ENCODE measurements at places on chromosomes 7 and 10.

DNA sequence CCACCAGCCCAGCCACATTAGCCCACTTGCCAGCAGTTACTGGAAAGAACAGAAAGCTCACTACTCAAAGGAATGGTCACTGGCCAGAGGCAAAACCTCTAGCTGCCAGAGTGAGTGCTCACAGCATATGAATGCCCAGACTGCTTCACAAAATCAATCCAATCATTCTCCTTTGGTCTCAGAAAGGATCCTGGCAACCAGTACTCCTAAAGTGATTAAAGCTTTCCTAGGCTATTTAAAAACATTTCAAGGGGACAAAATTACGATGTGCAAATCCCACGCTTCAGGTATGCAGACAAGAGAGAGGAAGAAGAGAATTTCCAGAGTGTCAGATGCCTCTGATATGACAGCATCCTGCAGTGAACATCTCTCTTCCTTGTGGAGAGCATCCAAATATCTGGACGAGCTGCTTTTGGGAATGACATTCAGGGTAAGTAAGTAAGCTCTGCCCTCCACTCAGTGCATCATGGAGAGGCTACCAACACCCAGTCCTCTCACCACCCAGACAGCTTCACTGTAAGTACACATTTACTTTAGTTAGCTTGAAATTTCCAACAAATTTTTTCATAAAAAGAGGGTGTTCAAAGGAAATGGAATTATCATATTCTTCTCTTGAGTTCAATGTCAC is 25.1 kb downstream of the ICA1 start:
- no peak for DNase-seq

DNA sequence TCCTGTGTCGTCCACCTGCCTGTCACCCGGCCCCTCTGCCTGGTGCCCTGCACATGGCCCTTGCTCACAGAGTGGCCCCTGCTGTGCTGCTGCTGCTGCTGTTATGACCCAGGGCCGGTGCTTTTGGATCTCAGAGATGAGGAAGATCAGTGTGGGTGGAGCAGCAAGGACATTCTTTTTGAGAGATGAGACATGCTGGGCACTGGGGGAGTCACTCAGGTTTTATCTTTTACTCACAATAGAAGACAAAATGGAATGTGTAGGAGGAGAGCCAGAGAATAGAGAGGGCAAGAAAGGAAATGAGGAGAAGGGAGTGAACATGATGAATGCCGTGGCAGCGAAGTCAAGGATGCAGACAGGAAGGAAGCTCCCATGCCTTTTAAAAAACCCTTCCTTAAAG is 611.5 kb upstream of the DPP6 start:
- DNase-seq: no peak

DNA sequence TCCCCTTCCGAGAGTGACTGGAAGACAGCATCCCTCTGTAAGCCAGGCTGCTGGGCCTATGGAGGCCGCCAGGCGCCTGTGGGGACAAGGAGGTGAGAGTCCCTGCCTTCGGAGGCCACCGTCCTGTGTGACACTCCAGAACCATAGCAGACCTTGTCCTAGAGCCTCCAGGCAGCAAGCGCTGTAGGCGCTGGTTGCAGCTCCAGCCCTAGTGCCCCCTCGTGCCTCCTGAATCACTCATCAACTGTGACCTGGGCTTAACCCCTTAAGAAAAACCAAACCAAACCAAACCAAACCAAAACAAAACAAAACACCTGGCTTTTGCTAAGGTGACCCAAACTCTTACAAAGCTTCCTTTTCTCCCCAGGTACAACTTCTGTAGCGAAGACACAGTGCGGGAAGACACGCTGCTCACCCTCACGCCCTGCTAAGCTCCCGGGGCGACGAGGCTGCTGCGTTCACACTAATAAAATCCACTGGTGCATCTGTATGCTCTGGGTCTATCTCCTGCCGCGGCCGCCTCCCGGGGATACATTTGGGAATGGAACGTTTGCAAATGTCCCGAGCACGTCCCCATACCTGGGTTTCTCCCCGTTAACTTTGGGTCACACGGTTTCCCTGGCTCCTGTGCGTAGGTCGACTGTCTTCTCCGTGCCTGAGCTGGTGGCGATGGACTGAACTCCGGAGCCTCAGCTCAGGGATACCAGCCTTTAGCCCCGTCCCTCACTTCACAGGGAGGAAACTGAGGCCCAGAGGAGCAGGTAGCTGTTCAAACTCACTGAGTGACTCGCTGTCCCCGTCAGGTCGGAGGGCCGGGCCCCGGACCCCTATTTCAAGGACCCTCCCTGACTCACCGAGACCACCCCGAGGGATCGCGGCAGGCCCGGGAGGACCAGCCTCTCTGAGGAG is 11.8 kb upstream of the PNLIPRP2 start:
- no peak for DNase-seq

DNA sequence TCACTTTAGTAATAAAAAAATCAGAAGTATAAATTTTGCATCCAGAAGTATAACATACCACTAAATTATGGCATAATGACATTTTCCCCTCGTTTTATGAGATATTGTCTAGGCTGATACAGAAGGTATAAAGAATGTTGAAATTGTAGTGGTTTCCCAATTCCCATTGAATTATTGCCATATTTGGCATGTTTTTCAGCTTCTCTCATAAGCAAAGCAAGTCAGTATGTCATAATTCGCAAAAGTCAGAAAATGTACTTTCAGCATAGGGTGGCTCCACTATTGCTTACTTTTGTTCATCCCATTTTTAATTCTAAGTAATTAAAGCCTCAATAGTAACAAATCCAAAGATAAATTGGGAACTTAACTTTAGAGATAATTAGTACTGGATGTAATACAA is 19.7 kb upstream of the PTPRZ1 start:
- no peak for DNase-seq

GRCh38 chr7:37028909-37029440 is 304.7 kb upstream of the AOAH start:
- no peak for DNase-seq

DNA sequence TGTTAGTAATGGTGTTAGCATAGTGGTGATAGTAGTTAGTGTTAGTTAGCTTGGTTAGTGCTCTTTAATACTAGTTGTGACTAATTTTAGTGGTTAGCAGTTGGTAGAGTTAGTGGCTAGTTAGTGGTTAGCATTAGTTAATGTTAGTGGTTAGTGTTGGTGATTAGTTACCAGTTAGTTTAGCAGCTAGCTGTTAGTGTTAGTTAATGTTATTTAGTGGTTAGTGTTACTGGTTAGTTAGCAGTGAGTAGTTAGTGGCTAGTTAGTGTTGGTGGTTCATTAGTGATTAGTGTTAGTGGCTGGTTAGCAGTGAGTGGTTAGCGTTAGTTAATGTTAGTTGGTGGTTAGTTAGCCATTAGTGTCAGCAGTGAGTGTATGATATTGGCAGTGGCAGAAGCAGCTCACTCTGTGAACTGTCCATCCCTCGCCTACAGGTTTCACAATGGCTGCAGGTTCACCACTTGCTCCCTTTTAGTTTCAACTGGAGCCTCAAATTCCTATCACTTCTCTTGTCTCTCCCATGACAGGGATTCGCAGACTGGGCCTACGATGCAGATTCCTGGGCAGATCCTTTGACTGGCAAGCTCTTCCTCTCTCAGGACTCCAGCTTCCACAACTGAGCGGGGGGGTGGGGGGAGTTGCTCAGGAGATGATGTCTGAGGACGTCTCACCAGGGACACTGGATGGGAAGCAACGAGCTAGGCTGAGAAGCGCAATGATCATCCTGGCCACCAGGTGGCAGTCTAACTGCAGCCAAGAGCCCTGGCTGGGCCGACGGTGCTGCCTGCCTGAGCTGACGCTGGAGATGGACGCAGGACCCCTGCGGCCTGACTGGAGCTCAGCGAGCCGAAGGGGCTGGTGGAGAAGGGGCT is 19.5 kb downstream of the GHRHR start:
- DNase-seq: peak; percentile 39

GRCh38 chr7:54345746-54346145 is 196.4 kb upstream of the VSTM2A start:
- no peak for DNase-seq

DNA sequence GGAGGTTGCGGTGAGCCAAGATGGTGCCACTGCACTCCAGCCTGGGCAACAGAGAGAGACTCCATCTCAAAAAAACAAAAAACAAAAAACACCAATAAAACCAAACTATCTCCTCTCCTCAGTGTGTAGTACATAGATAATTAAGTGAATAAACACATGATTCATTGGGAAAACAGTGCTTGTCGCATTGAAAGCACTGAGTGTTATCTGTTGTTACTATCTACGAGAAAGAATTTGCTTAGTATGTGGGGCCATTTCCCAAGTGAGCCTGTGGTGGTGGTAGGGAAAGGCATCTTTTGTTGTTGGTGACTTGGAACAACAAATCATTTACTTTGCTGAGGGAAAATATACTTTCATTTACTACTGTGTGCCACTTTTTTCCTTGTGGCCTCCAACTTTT is 42.6 kb downstream of the RSBN1L start:
- no peak for DNase-seq

DNA sequence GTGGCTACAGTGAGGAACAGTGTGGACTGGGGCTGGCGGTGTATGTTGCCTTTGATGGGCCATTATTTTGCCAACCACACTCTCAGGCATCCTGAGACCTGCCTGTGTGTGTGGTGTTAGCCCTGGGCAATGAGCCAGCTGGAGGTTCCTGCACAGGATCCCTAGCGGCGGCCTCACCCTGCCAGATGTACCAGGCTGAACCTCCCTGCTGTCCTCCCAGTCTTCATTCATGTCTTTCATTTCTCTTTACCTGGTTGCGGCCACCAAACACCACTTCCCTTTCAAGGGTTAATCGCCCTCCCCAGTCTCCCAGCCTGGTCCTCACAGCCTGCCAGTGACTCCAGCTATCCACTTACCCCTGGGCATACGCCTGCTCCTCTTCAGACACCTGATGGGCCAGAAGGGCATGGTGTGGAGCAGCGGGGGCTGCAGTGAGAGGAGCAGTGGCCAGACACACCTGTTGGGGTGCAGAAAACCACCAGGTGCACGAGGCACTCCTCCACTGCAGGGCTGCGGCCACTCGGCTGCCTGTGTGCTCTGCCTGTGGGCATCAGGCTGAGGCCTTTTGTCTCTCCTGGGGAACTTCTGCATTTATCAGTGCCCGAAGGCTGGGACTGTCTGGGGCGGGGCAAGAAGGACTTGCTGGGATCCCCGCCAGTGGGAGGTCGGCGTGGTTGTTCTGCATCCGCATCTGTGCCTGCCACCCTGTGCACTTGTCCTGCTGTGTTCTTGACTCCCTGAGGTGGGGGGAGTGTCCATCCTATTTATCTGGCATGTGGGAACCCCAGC is 111.6 kb downstream of the ARHGAP22 start:
- DNase-seq: no peak

All from T-cell (primary cell).